ENCODE measurements at places on chromosomes 12 and 14. TPM values are rescaled to one million over a fixed set of nuclear protein-coding genes. Genes with fewer than 3 reads are reported as not detected.

DNA sequence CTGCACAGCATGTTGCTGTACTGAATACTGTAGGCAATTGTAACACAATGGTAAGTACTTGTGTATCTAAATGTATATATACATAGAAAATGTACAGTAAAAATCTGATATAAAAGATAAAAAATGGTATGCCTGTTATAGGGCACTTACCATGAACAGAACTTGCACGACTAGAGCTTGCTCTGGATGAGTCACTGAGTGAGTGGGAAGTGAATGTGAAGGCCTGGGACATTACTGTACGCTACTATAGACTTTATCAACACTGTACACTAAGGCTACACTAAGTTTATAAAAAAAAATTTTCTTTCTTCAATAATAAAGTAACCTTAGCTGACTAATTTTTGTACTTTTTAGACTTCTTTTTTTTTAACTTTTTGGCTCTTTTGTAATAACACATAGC lies 24.2 kb upstream of the NEDD1 start:
- DNase-seq = no peak

- no peak for DNase-seq
Observed at GRCh38 chr14:93276031-93276716, 56.7 kb downstream of the BTBD7 start.

DNA sequence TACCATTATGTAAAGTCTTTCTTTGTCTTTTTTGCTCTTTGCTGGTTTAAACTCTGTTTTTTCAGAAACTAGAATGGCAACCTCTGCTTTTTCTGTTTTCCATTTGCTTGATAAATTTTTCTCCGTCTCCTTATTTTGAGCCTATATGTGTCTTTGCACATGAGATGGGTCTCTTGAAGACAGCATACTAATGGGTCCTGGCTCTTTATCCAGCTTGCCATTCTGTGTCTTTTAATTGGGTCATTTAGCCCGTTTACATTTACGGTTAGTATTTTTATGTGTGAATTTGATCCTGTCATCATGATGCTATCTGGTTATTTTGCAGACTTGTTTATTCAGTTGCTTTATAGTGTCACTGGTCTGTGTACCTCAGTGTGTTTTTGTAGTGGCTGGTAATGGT lies 207.9 kb upstream of the TMEM260 start:
- no peak for DNase-seq

- no peak for DNase-seq
Observed at GRCh38 chr12:124916374-124917134, 2.1 kb upstream of the UBC start.

- peak; percentile 17 for DNase-seq
Observed at GRCh38 chr12:51959211-51959610, 7.7 kb downstream of the ACVR1B start.

DNA sequence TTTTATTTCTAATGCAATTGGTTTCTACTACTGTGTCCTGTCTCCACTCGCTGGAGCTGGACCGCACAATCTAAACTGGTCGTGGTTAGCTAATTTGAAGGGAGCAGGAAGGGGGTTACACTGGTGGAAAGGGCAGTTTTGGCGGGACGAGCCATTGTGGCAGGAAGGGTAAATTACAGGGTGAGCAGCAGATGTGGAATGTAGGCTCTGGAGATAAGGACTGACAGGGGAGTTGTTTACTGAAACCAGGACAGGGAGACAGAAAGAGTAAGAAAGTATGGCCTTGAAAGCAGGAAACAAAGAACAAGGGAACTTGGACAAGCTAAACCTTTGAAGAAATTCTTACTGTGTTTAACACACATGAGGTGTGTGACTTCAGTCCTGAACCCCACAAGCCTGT lies 147.8 kb downstream of the ATXN7L3B start:
- DNase-seq = no peak

DNA sequence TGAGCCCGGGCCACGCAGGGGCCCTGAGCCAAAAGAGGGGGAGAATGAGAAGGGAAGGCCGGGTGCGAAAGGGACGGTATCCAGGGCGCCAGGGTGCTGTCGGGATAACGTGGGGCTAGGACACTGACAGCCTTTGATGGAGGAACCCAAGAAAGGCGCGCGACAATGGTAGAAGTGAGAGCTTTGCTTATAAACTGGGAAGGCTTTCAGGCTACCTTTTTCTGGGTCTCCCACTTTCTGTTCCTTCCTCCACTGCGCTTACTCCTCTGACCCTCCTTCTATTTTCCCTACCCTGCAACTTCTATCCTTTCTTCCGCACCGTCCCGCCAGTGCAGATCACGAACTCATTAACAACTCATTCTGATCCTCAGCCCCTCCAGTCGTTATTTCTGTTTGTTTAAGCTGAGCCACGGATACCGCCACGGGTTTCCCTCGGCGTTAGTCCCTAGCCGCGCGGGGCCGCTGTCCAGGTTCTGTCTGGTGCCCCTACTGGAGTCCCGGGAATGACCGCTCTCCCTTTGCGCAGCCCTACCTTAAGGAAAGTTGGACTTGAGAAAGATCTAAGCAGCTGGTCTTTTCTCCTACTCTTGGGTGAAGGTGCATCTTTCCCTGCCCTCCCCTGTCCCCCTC lies 3.0 kb downstream of the SSTR1 start:
- DNase-seq = no peak

GRCh38 chr14:100441271-100441947 lies 118.3 kb downstream of the SLC25A47 start:
- no peak for DNase-seq

- DNase-seq = no peak
Observed at GRCh38 chr12:111074965-111075364, 154.6 kb upstream of the MYL2 start.

DNA sequence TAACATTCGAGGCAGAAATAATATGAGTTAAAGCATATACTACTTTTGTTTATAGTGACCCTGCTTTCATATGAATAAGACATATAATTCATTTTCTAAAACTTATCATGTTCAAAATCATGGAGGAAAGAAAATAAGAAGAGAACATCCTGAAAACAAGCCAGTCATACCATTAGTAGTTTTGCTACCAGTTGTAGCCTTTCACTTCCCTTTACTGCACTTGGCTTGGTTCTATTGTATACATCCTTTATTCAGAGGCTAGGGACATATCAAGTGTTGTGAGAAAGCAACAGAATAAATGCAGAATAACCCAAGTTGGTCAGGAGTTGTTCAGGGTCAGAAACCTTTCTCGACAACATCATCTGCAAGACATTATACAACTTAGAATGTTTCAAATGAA lies 598.7 kb downstream of the SOX5 start:
- DNase-seq = no peak

DNA sequence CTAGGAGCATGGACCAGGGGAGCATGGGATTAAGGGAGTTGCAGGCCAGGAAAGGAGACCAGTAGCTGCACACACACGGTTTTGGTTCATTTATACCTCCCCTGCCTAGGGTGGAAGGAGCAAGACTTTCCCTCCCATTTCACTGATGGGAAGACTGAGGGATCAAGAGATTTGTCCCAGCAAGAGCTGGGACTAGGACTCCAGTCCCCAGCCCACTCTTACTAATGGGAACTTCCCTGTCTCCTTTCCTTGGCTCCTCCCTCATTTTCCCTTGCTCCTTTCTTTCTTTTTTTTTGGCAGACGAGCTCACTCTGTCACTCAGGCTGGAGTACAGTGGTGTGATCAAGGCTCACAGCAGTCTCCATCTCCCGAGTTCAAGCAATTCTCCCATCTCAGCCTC lies 13.0 kb downstream of the SCNN1A start:
- DNase-seq = no peak

DNA sequence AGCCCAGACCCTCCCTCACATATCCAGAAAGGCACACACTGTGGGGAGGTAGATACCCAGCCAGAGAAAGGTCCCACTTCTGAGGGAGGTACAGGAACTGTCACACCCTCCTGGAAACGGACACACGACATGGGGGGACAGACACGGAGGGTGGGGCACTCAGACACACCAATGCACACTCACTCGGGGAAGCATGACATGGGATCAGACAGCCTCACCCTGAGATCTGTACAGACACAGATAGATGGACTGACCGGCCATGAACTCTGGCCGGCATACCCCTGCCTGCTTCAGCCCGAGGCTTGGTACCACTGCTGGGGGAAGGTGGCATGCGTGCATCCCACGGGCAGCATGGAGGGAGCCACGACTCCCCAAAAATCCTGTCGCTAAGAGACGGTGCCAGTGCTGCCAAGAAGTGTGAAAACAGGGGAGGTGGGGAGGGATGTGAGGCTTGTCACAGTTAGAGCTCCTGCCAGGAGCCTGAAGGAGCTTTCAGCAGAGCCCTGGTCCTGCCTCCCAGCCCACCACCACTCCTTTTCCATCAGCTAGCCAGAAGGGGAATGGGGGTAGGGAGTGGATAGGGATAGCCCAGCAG lies 571 bp downstream of the CPNE6 start:
- no peak for DNase-seq

The SMIM41 gene
- total RNA-seq = not detected

The CCDC177 gene
- not detected for total RNA-seq

The TPPP2 gene
- not detected for total RNA-seq

The GPRC5D gene
- total RNA-seq = 10.1 TPM

The SMCO3 gene
- total RNA-seq = 0.39 TPM

The KRT75 gene
- total RNA-seq = 84.8 TPM

The EML5 gene
- total RNA-seq = 0.49 TPM

Data from skin of body (tissue), 3 donors.